ENCODE measurements at places on chromosomes 1 and 21.

DNA sequence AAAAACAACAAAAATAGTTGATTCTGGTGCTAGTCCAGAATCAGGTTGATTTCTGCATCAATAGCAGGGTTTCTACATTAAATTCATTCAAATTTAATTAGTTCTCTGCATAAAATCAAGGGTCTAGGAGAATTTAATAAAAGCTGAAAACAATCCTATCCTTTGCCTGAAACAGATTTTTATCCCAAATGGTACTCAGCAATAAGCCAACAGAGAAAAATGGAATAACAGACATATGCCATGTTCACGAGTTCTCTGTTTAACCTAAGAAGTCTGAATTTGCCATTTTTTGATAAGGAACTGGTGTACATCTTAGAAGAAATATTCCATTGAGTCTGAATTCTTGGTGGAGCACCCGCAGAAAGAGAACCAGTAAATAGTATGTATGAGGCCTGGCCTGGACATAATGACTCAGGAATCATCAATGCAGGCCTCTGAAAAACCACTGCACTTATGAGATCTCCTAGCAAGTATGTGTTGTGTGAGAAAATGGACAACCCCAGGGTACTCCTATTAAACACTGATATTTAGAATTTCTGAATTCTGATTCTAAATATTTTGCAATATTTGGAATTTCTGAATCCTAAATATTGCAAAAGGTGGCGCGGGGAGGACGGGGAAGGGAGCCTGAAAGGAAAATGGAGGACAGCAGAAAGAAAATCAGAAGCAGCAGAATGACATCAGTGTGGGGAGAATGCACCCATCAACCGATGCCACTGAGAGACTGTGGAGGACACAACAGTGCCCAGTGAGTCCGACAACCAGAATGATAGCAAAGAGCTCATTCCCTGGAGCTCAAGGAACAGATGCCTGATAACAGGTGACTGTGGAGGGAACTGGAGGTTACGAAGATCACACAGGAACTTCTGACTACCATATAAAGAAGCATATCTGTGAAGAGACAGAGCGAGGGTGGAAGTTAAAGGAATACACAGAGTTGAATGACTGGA, 97.6 kb downstream of the APP start:
- no peak for DNase-seq

DNA sequence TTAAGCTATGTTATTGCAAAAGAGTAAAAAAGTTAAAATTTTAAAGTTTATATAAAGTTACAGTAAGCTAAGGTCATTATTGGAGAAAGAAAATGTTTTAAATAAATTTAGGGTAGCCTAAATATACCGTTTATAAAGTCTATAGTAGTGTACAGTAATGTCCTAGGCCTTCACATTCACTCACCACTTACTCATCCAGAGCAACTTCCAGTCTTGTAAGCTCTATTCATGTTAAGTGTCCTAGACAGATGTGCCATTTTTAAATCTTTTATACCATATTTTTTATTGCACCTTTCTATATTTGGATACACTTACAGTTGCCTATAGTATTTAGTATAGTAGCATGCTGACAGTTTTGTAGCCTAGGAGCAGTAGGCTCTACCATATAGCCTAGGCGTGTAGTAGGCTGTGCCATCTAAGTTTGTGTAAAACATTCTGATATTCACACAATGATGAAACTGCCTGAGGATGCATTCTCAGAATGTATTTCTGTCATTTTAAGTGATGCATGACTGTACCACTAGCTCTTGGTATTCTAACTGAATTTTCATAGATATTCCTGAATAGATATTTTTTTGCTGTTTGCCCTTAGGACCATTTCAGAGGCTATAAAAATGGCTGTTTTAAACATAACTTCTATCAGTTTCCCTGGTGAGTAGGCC, 26.8 kb downstream of the PPP2R5A start:
- no peak for DNase-seq

DNA sequence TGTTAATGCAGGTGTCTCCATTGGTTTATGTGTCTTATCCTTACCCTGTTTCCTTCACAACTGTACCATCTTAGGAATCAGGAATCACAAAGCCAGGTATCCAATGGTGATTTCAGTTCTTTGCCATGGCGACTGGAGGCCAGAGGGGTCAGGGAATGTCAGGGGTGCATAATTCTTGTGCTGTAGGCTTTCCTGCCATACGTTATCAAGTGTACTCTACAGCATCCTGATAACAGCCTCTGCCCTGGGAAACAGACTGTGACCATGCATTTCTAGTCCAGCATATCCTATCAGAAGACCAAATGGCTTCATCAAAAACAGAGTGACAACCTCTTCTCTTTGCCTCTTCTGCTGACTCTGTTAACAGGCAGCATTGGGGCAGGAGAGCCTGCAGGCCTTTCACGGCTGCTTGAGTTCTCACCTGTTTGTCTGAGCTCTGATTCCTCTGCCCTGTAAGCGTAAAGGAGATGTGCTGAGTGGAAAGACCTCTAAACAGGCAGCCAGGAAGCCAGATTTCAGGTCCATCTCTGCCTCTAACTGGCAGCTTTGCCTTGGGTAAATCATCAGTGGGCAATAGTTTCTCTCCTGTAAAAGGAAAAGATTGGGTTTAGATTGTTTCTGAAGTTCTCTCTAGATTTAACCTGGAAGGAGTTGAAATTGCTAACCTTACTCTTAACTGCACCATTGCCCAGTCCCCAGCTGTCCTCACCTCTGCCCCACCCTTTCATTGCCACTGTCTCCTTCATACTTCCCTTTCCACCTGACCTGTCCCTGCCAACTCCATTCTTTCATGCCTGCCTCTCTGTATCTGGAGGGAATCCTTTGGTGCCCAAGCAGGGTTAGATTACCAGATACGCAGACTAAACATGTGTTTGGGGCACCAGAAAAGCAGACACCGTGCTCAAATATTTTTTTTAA, 80.2 kb downstream of the LRRC8D start:
- peak; percentile 43 for DNase-seq

DNA sequence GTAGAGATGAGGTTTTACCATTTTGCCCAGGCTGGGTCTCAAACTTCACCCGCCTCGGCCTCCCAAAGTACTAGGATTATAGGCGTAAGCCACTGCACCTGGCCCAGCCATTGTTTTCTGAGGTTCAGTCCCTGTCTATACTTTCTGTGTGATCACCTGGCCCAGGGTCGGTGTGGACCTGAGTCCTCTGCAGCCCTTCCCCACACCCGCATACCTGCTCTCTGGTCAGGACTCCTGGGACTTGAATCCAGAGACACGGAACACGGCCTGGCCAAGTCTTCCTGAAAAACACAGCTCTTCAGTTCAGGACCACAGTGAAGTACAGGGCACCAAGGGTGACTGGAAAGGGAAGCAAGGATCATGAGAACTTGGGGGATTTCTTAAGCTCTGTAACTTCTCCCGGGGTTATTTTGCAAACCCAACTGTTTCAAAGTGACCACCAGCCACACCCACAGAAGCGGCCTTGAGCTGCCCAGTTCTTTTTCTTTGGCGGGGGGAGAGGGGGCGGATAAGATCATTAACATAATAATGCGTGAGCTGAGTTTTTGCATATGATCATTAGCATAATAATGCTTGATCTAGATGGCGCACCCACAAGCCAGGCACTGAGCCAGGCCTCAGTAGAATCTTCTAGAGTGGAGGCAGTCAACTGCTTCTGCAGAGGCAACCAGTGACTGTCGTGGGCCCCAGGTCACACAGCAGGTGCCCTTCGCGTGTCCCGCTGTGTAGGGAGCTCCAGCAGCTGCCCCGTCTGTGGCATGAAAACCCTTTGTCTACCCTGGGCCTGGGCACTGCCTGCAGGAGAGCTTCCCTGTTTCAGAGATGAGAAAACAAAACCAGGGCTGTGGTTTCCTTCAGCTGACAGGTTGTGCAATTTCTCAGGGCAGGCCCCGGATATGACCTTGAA, 1.7 kb upstream of the NADK start:
- DNase-seq: no peak

- DNase-seq: no peak
Measured at GRCh38 chr1:116454940-116455339, 81.9 kb downstream of the ATP1A1 start.

DNA sequence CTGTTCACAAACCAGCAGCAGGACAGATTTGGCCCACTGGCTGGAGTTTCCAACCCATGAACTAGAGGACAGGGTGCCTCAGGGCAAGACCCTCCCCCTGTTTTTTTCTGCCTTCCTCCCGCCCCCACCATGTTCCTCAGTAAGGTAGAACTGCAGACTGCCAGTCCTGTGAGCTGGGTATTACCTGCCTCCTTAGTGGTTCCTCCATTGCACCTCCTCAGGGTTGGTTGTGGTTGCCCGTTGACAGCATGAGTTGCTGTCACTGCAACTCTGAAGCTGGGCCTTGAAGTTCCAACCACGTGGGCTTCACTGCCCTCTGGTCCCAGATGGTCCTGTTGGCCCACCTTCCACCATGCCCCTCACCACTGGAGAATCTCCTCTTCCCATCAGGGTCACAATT, 28.8 kb downstream of the TENT5C start:
- DNase-seq: no peak

GRCh38 chr1:98940722-98941079, 64.0 kb downstream of the PLPPR5 start:
- no peak for DNase-seq

DNA sequence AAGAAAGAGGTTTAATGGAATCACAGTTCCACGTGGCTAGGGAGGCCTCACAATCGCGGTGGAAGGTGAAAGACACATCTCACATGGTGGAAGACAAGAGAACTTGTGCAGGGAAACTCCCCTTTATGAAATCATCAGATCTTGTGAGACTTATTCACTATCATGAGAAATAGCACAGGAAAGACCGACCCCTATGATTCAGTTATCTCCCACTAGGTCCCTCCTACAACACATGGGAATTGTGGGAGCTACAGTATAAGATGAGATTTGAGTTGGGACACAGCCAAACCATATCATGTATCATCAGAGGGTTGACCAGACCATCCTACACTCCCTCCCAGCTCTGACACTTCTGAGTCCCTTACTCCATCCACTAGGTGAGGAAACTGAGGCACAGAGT, 143.9 kb upstream of the KLHDC7A start:
- no peak for DNase-seq

- DNase-seq: no peak
Measured at GRCh38 chr1:112754116-112754628, 39.0 kb upstream of the PPM1J start.

DNA sequence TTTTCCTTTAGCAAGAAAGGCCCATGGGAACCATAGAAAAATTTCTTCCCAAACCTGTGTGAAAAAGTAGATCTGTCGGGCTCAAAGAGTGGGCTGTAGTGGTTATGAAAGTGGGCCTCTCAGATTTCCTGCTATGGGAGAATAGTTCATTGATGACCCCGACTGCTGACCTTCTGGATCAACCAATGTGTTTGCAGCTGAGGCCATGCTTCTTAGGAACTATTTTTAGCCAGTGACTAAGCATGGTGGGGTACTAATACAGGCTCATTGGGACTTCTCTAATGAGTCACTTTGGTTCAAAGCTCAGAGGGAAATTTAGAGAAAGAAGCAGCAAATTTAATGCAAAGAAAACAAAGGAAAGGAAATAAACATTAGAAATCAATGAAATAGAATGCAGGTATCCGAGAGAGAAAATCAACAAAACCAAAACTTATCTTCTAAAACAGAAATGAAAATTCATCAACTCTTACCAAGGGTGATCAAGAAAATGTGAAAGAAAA, 12.6 kb upstream of the PSMA5 start:
- DNase-seq: no peak

Measured in NCI-H187 treated with DMSO at 0.1 percent for 48 hours (cell line).